ENCODE measurements at places on chromosomes 13 and 19. TPM values are rescaled to one million over a fixed set of nuclear protein-coding genes. Genes with fewer than 3 reads are reported as not detected.

- no peaks in the 10 kb centered on the region for H3K27me3 ChIP-seq
- peaks cover 33% of the 10 kb centered on the region for H3K36me3 ChIP-seq
- peak; percentile 86 for DNase-seq
Observed at GRCh38 chr19:19145684-19146608, 7.7 kb upstream of the TMEM161A start.

SIGLEC9 gene
- total RNA-seq = 24.8 TPM

- DNase-seq = no peak
- H3K4me1 ChIP-seq = no peaks in the 10 kb centered on the region
- peaks cover 37% of the 10 kb centered on the region for H3K36me3 ChIP-seq
Observed at GRCh38 chr13:50942630-50943311, 33.2 kb downstream of the RNASEH2B start.

DNA sequence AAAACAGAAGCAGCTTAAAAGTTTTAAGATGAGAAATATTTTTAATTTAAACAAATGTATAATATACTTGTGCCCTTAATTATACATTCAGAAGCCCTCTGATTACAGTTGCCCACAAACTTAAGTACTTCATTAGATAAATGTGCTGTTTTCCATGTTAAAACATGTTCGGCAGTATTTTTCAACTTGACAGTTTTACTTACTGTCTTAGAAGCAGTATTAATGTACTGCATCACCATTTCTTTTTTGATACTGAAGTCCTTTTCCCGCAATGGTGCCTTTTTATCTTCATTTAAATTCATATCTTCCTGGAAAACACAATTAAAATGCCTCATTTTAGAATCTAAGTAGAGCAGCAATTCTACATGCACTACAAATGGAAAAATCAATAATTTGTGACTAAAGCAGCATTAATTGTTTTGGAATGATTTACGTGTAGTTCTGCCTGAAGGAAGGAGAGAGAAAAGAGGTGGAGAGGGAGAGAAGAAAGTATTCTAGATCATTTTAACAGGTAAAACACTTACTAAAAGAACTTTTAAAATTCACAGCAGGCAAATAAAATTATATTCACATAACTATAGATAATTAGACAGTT lies 70.2 kb downstream of the DIAPH3 start:
- H3K4me3 ChIP-seq = no peak overlapping the region
- no peaks in the 10 kb centered on the region for H3K4me1 ChIP-seq
- no peaks in the 10 kb centered on the region for H3K36me3 ChIP-seq
- no peaks in the 10 kb centered on the region for H3K27me3 ChIP-seq
- no peak for DNase-seq

GRCh38 chr13:30908416-30908980 lies 2.4 kb downstream of the MEDAG start:
- no peak for DNase-seq
- H3K4me1 ChIP-seq = peaks cover 18% of the 10 kb centered on the region
- peak overlapping the region; percentile 49 for H3K4me3 ChIP-seq
- peaks cover 31% of the 10 kb centered on the region for H3K27me3 ChIP-seq

DNA sequence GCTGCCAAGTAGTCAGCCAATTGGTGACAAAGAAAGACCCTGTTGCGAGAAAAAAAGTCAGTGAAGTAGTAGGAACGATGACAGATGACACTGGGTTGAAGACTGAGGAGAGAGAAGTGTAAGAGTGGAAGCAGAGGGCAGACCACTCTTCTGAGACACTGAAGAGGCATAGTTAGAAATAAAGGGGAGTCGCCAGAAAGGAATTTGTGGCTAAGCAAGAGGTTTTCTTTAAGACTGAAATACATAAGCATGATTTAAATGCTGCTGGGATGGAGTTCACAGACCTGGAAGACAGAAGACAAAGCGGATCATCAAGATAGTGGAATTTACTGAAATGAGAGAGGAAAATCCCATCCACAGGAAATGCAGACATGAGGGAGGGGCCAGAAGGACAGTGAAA lies 56.2 kb upstream of the USPL1 start:
- H3K4me1 ChIP-seq = no peaks in the 10 kb centered on the region
- DNase-seq = no peak
- no peak overlapping the region for H3K4me3 ChIP-seq
- H3K27ac ChIP-seq = no peak overlapping the region
- H3K27me3 ChIP-seq = no peaks in the 10 kb centered on the region

APOC4 gene
- 0.68 TPM for total RNA-seq

PEAK3 gene
- total RNA-seq = 7.5 TPM

RNF17 gene
- total RNA-seq = not detected

CYP4F2 gene
- total RNA-seq = not detected

DNA sequence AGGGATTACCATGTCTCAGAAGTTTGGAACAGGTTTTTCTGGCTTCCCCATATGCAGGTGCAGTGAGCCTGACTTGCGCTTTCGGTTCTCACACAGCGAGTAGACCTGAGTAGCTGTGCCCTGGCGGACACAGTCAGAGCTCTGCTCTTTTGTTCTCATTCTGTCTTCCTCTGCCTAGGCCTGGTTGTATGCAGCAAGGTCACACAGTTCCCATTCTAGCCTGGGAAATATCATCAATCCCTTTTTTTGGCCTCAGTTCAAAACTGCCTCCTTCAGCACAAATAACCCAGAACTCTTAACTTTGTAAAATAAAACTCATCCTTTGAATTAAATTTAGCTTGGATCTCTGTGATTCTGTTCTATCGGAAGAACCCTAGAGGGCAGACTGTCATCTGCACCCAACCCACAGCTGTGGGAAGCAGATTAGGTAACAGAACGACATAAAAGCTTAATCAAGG lies 10.2 kb downstream of the OXGR1 start:
- peak; percentile 67 for DNase-seq
- H3K36me3 ChIP-seq = no peaks in the 10 kb centered on the region
- peaks cover 28% of the 10 kb centered on the region for H3K4me1 ChIP-seq
- no peaks in the 10 kb centered on the region for H3K27me3 ChIP-seq

GRCh38 chr19:8908066-8908465 lies 75.9 kb downstream of the MBD3L1 start:
- H3K4me1 ChIP-seq = no peaks in the 10 kb centered on the region
- DNase-seq = no peak
- H3K4me3 ChIP-seq = no peak overlapping the region
- no peak overlapping the region for H3K27ac ChIP-seq

ARRDC5 gene
- total RNA-seq = 0.83 TPM

CRB3 gene
- total RNA-seq = 36.3 TPM

GRCh38 chr19:18091217-18091608 lies 4.5 kb upstream of the IL12RB1 start:
- no peaks in the 10 kb centered on the region for H3K27me3 ChIP-seq
- H3K4me3 ChIP-seq = no peak overlapping the region
- peak; percentile 88 for DNase-seq
- H3K4me1 ChIP-seq = peaks cover 22% of the 10 kb centered on the region
- H3K27ac ChIP-seq = peak overlapping the region; percentile 78
- no peaks in the 10 kb centered on the region for H3K36me3 ChIP-seq

All from lower lobe of right lung (tissue), 2 donors.